ENCODE measurements at places on chromosomes 16 and 17.
A peak's percentile ranks its signal among the peaks of the same experiment; 100 is the strongest.

GRCh38 chr16:22810226-22810625 lies 3.7 kb upstream of the HS3ST2 start:
- no peak for DNase-seq

GRCh38 chr17:40813804-40814203 lies 8.6 kb downstream of the KRT10 start:
- DNase-seq, result no peak

DNA sequence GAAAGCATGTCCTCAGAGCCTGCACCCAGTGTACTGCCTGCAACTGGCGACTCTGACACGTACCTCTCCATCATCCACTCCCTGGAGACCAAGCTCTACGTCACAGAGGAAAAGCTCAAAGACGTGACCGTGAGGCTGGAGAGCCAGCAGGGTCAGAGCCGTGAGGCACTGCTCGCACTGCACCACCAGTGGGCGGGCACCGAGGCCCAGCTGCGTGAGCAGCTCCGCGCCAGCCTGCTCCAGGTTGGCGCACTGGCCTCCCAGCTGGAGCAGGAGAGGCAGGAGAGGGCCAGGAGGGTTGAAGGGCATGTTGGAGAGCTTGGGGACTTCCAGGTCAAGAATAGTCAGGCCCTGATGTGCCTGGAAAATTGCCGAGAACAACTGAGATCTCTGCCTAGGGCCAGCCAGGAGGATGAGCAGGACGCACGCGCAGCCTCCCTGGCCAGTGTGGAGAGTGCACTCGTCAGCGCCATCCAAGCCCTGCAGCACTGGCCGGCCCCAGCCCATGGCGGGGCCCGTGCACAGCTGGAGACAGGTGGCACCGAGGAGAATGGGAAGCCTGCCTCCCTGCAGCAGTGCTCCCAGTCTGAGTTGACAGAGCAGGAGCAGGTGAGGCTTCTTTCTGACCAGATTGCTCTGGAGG lies 40.3 kb downstream of the PLD6 start:
- DNase-seq, result no peak

- DNase-seq, result no peak
Measured at GRCh38 chr17:13561606-13562270, 40.0 kb downstream of the HS3ST3A1 start.

DNA sequence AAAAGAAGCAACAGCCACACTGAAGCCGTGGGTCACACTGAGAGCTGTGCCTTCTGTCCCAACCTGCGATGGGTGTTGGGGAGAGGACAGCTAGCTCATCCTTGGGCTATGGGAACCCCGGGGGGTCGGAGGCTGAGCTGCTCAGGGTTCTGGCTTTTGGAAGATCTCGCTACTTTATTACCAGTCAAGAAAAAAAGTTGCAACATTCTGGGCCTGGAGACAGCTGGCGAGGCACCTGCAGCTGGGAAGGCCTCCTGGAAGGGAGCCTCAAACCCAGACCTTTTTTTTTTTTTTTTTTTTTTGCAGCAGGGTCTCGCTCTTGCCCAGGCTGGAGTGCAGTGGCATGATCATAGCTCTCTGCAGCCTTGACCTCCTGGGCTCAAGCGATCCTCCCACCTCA lies 24.9 kb downstream of the TPSD1 start:
- DNase-seq, result no peak

- no peak for DNase-seq
Measured at GRCh38 chr17:67216578-67217320, 28.2 kb downstream of the HELZ start.

- no peak for DNase-seq
Measured at GRCh38 chr17:72479113-72479512, 358.3 kb downstream of the SOX9 start.

- no peak for DNase-seq
Measured at GRCh38 chr16:66652661-66653360, 43.7 kb downstream of the CMTM4 start.

- DNase-seq, result no peak
Measured at GRCh38 chr17:46929413-46929812, 6.5 kb downstream of the GOSR2 start.

DNA sequence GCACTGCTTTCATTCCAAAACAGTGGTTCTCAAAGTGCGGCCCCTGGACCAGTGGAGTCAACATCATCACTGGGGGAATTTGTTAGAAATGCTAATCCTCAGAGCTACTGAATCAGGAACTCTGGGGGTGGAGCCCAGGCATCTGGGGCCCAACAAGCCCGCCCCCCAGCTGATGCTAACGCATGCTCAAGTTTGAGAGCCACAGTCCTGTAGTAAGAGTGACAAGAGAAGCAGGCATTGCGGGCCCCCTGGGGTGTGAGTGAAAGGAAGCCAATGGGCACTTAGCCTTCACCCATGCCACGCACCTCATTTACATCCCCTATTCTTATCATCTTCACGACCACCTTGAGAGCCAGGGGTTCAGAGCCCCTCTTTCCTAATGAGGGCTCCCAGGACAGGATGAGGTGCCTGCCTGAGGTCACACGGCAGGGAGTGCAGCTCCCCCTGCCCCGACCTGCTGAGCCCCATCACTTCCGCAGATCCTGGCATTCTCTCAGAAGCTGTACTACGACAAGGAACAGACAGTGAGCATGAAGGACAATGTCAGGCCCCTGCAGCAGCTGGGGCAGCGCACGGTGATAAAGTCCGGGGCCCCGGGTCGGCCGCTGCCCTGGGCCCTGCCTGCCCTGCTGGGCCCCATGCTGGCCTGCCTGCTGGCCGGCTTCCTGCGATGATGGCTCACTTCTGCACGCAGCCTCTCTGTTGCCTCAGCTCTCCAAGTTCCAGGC lies 9.1 kb downstream of the CA4 start:
- DNase-seq, result no peak

DNA sequence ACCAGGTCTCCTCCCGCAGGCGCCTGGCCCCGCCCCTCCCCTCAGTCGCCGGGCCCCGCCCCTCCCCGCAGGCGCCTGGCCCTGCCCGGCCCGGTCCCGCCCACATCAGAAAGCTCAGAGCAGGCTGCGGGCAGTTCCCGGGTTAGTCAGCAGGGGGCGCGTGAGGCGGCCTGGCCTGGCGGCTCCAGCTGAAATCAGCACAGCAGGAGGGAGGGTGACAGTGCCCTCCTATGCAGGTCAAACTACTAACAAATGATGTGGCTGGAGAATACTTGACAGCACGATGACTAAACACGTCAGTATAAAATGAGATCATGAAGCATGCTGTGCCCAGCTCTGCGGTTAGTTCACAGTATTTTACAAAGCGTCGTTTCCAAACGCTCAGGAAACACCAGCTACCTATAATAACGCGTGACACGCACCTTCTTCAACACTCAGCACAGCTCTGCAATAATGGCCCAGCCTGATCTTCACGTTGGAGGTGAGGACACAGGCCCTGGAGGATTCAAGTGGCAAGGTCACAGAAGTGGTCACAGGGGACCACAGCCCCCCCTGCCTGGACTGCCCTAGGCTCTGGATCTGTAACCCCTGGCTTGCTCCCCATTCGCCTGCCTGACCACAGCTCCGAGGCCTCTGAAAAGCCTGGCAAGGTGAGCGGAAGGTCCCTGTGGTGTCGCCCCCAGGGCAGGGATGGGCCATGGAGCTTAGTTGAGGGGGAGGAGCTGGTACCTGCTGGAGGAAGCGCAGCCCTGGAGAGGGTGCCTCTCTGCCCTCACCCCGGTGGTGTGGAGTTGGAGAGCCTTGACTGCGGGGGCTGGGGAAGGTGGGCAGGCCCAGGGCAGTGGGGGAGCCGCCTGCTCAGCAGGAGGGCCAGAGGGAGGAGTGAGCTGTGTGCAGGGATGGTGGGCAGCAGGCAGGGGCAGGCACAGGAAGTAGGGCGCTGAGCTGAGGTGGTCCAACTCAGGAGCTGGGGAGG lies 81.2 kb downstream of the KCNJ12 start:
- DNase-seq, result peak; percentile 91

DNA sequence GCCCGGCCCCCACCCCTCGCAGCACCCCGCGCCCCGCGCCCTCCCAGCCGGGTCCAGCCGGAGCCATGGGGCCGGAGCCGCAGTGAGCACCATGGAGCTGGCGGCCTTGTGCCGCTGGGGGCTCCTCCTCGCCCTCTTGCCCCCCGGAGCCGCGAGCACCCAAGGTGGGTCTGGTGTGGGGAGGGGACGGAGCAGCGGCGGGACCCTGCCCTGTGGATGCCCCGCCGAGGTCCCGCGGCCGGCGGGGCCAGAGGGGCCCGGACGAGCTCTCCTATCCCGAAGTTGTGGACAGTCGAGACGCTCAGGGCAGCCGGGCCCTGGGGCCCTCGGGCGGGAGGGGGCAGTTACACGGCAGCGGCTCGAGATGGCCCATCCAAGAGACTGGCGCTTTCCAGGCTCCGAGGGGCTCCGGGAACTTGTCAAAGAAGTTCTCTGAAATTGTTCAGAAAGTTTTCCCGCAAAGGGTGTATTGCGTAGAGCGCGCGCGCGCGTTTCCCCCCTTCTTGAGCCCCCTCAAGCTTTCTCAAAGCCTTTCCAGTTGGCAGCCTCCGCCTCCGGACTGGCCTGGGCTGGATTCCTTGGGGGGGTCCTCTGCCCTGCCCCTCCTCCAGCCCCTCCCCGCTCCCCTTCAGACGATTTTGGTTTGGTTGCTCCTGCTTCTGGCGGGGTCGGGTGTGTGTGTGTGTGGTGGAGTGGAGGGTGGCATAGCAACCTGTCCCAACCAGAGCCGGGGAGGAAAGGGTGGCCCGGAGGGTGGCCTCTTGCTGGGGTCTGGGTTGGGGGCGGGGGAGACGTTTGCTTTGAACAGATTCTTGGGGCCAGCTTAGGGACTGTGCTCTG lies 504 bp downstream of the ERBB2 start:
- no peak for DNase-seq

GRCh38 chr17:50345432-50346312 lies at the start of gene XYLT2:
Gene XYLT2 (plus strand): TSS chr17:50346126. CDS start chr17:50346141, 15 bp downstream.
- peak; percentile 93 for DNase-seq

DNA sequence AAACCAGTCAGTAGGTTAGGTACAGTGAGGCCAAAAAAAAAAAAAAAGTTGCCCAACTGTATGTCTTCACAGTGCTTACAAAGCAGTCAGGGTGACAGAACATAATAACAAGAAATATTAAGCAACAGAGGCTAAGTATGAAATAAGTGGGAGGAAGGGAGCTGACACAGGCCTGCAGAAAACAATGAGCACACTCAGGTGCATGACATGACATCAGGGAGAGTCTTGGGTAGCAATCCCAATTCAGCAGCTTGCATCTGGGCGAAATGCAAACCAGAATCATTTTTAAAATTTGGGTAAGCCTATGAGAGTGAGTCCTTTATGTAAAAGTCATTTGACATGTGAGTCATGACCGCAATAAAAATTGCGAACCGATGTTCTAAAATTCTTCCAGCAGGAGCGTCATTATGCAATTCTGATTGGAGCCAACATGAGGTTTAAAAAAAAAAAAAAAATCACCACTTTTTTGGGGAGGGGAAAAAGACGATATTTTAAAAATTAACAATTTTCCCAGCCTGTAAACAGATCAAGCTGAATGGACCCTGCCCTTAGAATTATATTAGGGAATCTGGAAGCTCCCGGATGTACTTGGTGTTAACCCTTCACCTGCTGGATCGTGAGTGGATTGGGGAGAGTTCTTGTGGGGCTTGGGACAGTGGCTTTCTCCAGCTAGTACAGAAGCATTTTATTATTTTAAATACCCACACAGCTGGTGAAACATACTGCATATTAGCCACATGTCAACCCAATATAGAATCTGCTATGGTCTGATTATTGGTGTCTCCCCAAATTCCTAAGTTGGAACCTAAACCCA lies 127.9 kb downstream of the NPIPB5 start:
- DNase-seq, result no peak

- no peak for DNase-seq
Measured at GRCh38 chr17:5122586-5123342, 6.9 kb downstream of the USP6 start.

DNA sequence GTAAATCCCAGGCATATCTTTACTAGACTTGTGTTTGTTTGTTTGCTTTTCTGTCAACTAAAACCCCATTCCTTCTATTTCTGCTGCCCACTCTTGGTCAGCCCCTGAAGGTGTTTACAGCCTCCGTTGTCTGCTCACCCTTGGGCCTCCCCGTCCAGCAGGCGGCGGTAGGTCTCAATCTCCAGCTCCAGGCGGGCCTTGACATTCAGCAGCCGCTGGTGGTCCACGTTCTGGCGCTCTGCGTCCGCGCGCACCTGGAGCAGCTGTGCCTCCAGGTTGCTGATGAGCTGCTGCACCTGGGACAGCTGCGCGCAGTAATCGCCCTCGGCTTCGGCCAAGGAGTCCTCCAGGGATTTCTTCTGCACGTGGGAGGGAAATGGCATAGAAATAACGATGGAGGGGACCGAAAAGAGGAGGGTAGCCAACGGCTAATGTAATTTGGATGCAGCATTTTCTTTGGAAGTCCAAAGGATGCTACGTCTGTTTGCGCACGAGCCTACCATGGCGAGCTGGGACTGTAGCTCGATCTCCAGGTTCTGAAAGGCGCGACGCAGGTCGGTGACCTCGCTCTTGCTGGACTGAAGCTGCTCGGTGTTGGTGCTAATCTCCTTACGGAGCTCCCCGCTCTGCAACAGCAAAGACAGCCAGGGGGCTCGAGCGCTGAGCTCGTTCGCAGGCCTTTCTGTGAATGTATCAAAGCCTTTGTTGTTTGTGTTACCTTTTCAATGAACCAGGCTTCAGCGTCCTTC lies 3.9 kb downstream of the KRT12 start:
- DNase-seq, result no peak

- DNase-seq, result no peak
Measured at GRCh38 chr17:78673395-78673794, 96.2 kb upstream of the DNAH17 start.

- no peak for DNase-seq
Measured at GRCh38 chr17:61388561-61389356, 10.9 kb upstream of the TBX2 start.

GRCh38 chr16:83393196-83393981 lies 414.4 kb upstream of the HSBP1 start:
- no peak for DNase-seq

Data from CD4-positive, alpha-beta T cell treated with Interleukin-1 beta for 1 hour (primary cell).